ENCODE measurements at places on chromosomes 3 and 15. TPM values are rescaled to one million over a fixed set of nuclear protein-coding genes. Genes with fewer than 3 reads are reported as not detected.
A peak's percentile ranks its signal among the peaks of the same experiment; 100 is the strongest.

The CCR8 gene
- total RNA-seq, result not detected

The CIP2A gene
- total RNA-seq, result 2.8 TPM

The RHCG gene
- not detected for total RNA-seq

The THUMPD3 gene
- total RNA-seq, result 20.5 TPM

The ATR gene
- 16.4 TPM for total RNA-seq

The SLC28A1 gene
- not detected for total RNA-seq

The CCDC54 gene
- total RNA-seq, result not detected

The ZIC4 gene
- not detected for total RNA-seq

The MESP2 gene
- total RNA-seq, result not detected

The HTR3E gene
- total RNA-seq, result not detected

DNA sequence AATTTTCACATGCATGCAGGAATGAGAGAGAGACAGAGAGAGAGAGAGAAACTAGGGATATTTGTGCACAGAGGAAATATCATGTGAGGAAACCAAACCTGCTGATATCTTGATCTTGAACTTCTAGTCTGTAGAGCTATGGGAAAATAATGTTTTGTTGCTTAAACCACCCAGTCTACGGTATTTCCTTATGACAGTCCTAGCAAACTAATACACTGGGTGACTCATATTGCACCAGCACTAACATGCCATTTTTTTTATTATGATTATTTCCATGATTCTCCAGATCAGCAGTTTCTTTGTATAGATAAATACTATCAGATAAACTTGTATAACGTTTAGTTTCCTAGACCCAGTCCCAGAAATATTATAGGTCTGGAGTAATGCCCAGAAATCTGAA lies 1259.0 kb downstream of the ZPLD1 start:
- H3K4me3 ChIP-seq, result no peak overlapping the region
- DNase-seq, result no peak
- no peaks in the 10 kb centered on the region for H3K4me1 ChIP-seq
- no peaks in the 10 kb centered on the region for H3K27me3 ChIP-seq
- no peaks in the 10 kb centered on the region for H3K36me3 ChIP-seq

DNA sequence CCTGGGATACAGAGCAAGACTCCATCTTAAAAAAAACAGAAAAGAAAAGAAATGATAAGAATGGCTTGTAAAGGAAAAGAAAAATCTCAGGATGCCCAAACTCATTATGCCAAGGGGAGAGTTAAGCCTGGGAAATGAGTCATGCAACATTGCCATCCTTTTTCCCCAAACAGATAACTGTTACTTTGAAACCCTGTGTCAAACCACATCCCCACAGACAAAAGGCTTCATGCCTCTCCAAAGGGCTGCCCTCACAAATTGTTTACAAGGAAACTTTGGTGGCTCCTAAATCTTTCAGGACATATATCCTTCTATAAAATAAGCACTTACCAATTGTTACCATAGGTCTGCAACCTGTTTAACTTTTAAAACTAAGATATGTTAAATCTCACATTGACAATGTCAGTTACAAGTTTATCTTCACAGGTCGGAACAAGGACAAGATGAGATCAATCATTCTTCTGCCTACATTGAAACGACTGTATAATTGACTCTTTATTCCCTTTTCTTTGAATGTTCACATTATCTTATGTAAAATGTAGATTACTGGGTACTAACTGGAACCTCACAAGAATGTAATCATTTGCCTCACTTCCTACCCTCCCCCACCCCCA lies 18.6 kb upstream of the SENP7 start:
- H3K27ac ChIP-seq, result no peak overlapping the region
- H3K4me3 ChIP-seq, result no peak overlapping the region
- H3K4me1 ChIP-seq, result peaks cover 12% of the 10 kb centered on the region
- no peak for DNase-seq
- no peaks in the 10 kb centered on the region for H3K36me3 ChIP-seq

DNA sequence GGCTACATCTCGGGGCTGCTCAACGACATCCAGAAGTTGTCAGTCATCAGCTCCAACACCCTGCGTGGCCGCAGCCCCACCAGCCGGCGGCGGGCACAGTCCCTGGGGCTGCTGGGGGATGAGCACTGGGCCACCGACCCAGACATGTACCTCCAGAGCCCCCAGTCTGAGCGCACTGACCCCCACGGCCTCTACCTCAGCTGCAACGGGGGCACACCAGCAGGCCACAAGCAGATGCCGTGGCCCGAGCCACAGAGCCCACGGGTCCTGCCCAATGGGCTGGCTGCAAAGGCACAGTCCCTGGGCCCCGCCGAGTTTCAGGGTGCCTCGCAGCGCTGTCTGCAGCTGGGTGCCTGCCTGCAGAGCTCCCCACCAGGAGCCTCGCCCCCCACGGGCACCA lies 17.0 kb downstream of the ANKRD63 start:
- no peaks in the 10 kb centered on the region for H3K27me3 ChIP-seq
- no peak overlapping the region for H3K4me3 ChIP-seq
- no peak overlapping the region for H3K27ac ChIP-seq
- no peaks in the 10 kb centered on the region for H3K36me3 ChIP-seq

- H3K4me1 ChIP-seq, result peaks cover 92% of the 10 kb centered on the region
- H3K4me3 ChIP-seq, result no peak overlapping the region
- no peaks in the 10 kb centered on the region for H3K36me3 ChIP-seq
- H3K27me3 ChIP-seq, result no peaks in the 10 kb centered on the region
Observed at GRCh38 chr3:129595544-129596193, 10.8 kb downstream of the PLXND1 start.

- peaks cover 45% of the 10 kb centered on the region for H3K4me1 ChIP-seq
- peaks cover 2% of the 10 kb centered on the region for H3K36me3 ChIP-seq
- no peak for DNase-seq
- H3K27ac ChIP-seq, result peak overlapping the region; percentile 85
- no peak overlapping the region for H3K4me3 ChIP-seq
- no peaks in the 10 kb centered on the region for H3K27me3 ChIP-seq
Observed at GRCh38 chr3:123090728-123091531, 24.1 kb downstream of the PDIA5 start.

GRCh38 chr3:12483872-12484197 lies 445 bp upstream of the TSEN2 start:
- H3K4me3 ChIP-seq, result peak overlapping the region; percentile 74
- H3K27me3 ChIP-seq, result no peaks in the 10 kb centered on the region
- H3K4me1 ChIP-seq, result no peaks in the 10 kb centered on the region
- no peaks in the 10 kb centered on the region for H3K36me3 ChIP-seq
- H3K27ac ChIP-seq, result peak overlapping the region; percentile 85

DNA sequence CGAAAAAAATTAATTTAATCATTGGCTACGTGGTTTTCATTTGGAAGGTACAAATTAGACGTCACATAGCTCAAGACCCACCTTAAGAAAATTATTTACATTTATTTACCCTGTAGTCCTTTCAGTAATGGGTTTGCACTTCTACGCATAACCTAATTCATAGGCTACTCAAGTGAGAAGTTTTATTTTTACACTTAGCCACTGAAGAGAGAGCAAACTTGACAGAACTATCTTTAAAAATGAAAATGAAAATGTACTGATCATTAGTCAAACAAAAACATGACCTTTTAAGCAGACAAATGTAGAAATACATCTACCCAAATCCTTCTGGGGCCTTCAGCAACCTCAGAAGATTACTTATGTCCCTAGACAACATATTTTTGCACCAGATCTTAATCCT lies 269.4 kb upstream of the TTC14 start:
- H3K27ac ChIP-seq, result no peak overlapping the region
- no peak overlapping the region for H3K4me3 ChIP-seq
- H3K4me1 ChIP-seq, result no peaks in the 10 kb centered on the region
- DNase-seq, result no peak
- H3K27me3 ChIP-seq, result no peaks in the 10 kb centered on the region
- H3K36me3 ChIP-seq, result no peaks in the 10 kb centered on the region

DNA sequence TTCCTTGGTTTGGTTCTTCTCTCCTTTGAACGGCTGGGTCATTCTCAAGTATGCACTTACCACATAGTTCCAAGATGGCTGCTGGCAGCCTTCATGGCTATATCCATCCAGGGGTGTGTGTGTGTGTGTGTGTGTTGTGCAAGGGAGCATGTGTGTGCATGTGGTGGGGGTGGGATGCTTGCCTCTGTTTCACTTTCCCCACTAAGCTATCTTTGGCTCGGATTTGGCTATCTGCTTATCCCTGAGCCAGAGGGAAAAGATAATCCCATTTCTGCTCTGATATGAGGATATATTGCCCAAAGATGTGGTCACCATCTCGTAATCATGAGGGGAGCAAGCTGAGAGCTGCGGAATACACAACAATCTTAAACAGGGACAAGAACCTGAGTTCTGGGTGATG lies 26.2 kb downstream of the ANAPC13 start:
- H3K27me3 ChIP-seq, result no peaks in the 10 kb centered on the region
- no peak overlapping the region for H3K4me3 ChIP-seq
- no peak overlapping the region for H3K27ac ChIP-seq
- no peaks in the 10 kb centered on the region for H3K4me1 ChIP-seq
- DNase-seq, result no peak

- H3K36me3 ChIP-seq, result no peaks in the 10 kb centered on the region
- no peak overlapping the region for H3K27ac ChIP-seq
- no peak for DNase-seq
- H3K4me3 ChIP-seq, result no peak overlapping the region
Observed at GRCh38 chr15:81485806-81486205, 111.8 kb upstream of the TMC3 start.

DNA sequence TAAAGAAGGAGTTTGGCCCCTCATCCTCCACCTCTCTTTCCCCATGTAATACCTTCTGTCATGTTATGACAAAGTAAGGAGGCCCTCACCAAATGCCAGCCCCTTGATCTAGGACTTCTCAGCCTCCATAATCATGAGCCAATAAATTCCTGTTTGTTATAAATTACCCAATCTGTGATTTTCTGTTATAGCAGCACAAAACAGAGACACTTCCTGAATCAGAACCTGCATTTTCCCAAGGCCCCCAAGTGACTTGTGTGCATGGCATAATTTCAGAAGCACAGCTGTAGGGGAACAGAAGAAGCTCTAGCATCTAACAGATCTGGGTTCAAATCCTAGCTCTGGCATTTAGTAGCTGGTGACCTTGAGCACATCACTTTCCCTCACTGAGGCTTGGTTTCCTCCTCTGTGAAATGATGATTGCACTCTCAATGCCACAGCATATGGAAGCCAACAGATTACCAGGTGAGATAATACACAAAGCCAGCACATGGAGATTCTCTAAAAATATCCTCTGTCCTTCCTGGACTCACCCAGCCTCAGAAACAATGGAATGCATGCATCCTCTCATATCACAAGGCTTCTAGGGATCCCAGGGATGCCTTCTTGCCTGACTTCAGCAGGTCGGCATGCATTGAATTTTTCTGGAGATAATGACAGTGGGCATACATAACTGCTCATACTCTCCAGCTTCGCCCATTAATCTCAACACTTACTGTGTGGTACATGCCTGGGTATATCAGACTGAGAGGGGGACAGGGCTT lies 26.3 kb downstream of the TLNRD1 start:
- H3K27me3 ChIP-seq, result no peaks in the 10 kb centered on the region
- no peak overlapping the region for H3K27ac ChIP-seq
- H3K36me3 ChIP-seq, result no peaks in the 10 kb centered on the region
- H3K4me3 ChIP-seq, result no peak overlapping the region

DNA sequence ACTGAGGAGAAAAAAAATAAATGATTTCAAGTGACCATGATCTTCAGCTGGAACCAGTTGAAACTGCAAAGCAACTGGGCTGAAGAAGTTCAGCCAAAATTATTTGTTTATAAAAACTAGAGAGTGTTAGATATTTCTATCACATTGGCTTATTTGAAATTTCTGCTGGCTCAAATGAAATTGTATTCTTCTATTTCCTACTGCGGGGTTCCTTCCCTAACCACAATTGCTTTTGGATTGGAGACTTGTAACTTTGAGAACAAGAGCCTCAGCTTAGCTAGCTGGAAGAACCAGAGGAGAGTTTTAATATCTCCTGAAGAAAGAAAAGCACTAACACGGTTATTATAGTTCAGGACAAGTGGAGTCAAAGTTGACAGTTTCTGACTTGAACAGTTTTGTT lies 31.1 kb downstream of the AGTR1 start:
- H3K4me1 ChIP-seq, result no peaks in the 10 kb centered on the region
- no peak for DNase-seq
- H3K36me3 ChIP-seq, result no peaks in the 10 kb centered on the region
- H3K27me3 ChIP-seq, result no peaks in the 10 kb centered on the region
- no peak overlapping the region for H3K4me3 ChIP-seq

DNA sequence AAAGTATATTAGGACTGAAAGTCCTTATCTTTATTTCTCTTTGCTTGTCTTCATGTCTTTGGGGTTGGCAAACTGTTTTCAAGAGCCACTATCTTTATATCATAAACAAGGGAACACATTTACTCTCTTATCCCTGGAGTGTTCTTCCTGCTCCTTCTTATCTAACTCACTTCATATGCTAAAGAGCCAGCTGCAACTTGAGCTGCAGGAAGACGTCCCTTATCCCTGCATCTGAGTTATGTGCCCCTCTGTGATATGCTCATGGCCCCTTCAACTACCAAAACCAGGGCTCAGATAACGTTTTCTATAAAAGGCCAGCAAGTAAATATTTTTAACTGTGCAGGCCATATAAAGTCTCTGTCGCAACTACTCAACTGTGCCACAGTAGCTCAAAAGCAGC lies 137.0 kb upstream of the CRBN start:
- no peak for DNase-seq
- no peaks in the 10 kb centered on the region for H3K27me3 ChIP-seq
- H3K4me3 ChIP-seq, result no peak overlapping the region
- H3K27ac ChIP-seq, result no peak overlapping the region
- no peaks in the 10 kb centered on the region for H3K36me3 ChIP-seq

GRCh38 chr3:13022348-13023234 lies 50.6 kb downstream of the IQSEC1 start:
- no peaks in the 10 kb centered on the region for H3K27me3 ChIP-seq
- H3K36me3 ChIP-seq, result no peaks in the 10 kb centered on the region
- peak overlapping the region; percentile 4 for H3K4me3 ChIP-seq
- H3K27ac ChIP-seq, result no peak overlapping the region
- H3K4me1 ChIP-seq, result peaks cover 43% of the 10 kb centered on the region

GRCh38 chr3:42134867-42135464 lies 43.8 kb downstream of the TRAK1 start:
- H3K4me1 ChIP-seq, result no peaks in the 10 kb centered on the region
- no peak overlapping the region for H3K4me3 ChIP-seq
- no peak for DNase-seq
- H3K27me3 ChIP-seq, result no peaks in the 10 kb centered on the region

DNA sequence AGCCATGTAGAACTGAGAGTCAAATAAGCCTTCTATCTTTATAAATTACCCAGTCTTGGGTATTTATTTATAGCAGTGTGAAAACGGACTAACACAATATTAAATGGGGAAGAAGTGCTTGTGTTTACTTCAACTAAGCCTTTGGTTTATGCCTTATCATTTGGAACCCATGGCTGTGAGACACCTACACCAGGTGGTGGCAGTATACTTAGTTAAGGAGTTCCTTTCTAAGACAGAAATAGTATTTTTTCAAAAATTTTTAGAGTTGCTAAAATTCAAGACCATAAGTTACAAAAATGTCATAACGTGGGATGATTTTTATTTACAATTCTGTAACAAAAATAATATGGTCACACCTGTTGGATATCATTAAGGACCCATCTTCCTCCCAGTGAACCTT lies 354.5 kb upstream of the SOX14 start:
- H3K4me3 ChIP-seq, result no peak overlapping the region
- no peak for DNase-seq
- no peaks in the 10 kb centered on the region for H3K27me3 ChIP-seq
- no peak overlapping the region for H3K27ac ChIP-seq
- H3K36me3 ChIP-seq, result no peaks in the 10 kb centered on the region
